Upper lobe of left lung (tissue), 6 donors: ENCODE measurements at places on chromosomes 5 and 9. TPM values are rescaled to one million over a fixed set of nuclear protein-coding genes. Genes with fewer than 3 reads are reported as not detected.

SMIM33 gene
- not detected for total RNA-seq

DNA sequence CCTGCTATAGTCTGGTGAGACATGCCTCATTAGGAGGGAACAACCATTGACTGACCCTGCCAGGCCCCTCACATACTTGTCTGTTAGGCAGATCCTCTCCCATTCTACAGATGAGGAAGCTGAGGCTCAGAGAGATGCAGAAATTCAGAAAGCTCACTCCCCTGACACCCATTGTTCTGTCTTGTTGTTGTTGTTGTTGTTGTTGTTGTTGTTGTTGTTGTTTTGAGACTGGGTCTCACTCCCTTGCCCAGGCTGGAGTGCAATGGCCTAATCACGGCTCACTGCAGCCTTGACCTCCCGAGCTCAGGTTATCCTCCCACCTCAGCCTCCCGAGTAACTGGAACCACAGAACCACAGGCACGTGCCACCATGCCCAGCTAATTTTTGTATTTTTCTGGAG is 13.1 kb upstream of the CFAP157 start:
- H3K27me3 ChIP-seq, result no peaks in the 10 kb centered on the region
- H3K36me3 ChIP-seq, result peaks cover 11% of the 10 kb centered on the region
- no peaks in the 10 kb centered on the region for H3K4me1 ChIP-seq
- H3K27ac ChIP-seq, result no peak overlapping the region

DDX4 gene
- not detected for total RNA-seq

DNA sequence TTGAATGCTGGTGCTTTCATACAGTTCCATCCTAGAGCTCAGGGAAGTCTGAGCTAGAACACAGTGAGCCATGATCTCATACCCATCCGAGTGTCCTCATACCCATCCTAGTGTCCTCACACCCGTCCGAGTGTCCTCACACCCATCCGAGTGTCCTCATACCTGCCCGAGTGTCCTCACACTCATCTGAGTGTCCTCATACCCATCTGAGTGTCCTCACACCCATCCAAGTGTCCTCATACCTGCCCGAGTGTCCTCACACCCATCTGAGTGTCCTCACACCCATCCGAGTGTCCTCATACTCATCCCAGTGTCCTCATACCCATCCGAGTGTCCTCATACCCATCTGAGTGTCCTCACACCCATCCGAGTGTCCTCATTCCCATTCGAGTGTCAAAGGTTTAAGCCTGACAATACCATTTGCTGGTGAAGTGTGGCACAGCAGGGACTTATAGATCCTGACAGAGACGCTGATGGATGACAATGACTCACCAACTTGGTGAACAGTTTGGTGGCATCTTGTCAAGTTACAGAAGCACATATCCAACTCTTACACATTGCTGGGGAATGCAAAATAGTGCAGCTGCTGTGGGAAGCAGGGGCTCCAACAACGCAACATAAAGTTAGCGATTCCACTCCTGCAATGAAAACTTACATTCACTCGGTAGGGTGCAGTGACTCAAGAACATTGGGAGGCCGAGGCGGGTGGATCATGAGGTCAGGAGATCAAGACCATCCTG is 77.0 kb upstream of the COL5A1 start:
- no peak for DNase-seq
- no peak overlapping the region for H3K27ac ChIP-seq
- no peaks in the 10 kb centered on the region for H3K4me1 ChIP-seq

FAM81B gene
- total RNA-seq, result 44.0 TPM

DNA sequence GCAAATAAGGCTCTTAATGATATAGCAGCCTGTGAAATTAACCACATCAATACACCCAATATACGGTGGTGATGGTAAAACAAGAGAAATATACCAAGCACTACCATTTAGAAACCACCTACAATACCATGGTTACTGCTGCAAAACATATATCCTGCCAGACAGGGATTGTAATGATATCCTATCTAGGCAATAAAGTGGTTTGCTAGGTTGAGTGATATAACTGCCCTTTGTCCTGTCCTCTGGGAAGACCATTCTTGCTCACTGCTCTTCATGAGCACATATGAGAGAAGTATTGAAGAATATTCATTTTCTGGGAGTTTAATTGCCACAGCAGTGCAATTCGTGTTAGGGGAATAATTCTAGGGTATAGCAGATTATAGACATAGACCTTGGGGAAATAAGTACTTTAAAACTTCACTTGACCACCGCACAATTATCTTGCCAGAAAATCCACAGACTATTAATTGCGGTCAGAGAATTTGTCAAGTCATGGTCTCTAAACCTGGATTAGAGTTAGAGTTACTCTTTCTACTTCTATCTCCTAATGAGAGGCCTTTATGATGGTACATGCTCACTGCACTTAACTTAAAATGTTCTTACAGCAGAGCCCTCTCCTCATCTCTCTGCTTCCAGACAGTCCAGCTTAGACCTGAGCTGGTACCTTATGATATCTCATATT is 413.0 kb downstream of the ZNF608 start:
- no peak for DNase-seq
- no peak overlapping the region for H3K27ac ChIP-seq
- H3K4me3 ChIP-seq, result no peak overlapping the region
- no peaks in the 10 kb centered on the region for H3K4me1 ChIP-seq
- H3K27me3 ChIP-seq, result no peaks in the 10 kb centered on the region
- H3K36me3 ChIP-seq, result no peaks in the 10 kb centered on the region

DNA sequence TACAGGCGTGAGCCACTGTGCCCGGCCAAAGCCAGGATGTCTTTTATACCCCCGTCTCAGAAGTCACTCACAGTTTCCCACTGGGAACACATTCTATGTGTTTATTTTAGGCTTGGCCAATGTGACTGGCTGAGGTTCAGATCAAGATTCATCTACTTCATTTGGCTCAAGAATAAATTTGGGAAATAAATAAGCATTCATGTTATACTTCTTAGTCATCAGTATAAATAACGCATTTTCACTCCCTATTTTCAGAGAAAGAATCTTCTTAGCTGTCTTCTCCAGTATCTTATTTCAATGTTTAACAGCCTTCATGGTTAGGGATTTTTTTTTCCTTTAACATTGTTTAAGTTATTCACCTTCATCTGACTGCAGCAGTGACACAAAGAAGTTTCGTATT is 11.8 kb downstream of the S100Z start:
- H3K27me3 ChIP-seq, result no peaks in the 10 kb centered on the region
- no peaks in the 10 kb centered on the region for H3K4me1 ChIP-seq
- no peaks in the 10 kb centered on the region for H3K36me3 ChIP-seq
- no peak overlapping the region for H3K4me3 ChIP-seq
- DNase-seq, result no peak
- H3K27ac ChIP-seq, result no peak overlapping the region

DNA sequence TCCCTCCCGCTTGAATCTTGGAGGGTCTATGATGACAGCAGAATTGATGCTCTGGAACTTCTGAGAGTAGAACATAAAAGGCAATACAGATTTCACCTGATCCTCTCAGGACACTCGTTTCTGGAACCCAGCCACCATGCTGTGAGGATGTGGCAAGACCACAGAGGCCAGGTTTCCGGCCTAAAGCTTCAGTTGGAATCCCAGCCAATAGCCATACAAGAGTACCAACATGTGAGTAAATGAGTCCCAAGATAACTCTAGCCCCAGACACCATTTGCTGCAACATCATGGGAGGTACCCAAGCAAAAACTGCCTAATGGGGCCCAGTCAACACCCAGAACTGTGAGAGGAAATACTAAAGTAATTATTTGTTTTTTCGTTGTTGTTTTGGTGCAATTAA is 65.7 kb upstream of the MARCHF11 start:
- H3K27ac ChIP-seq, result no peak overlapping the region
- H3K4me3 ChIP-seq, result no peak overlapping the region
- no peak for DNase-seq
- H3K36me3 ChIP-seq, result no peaks in the 10 kb centered on the region
- no peaks in the 10 kb centered on the region for H3K4me1 ChIP-seq
- no peaks in the 10 kb centered on the region for H3K27me3 ChIP-seq

RNF44 gene
- 56.4 TPM for total RNA-seq

DNA sequence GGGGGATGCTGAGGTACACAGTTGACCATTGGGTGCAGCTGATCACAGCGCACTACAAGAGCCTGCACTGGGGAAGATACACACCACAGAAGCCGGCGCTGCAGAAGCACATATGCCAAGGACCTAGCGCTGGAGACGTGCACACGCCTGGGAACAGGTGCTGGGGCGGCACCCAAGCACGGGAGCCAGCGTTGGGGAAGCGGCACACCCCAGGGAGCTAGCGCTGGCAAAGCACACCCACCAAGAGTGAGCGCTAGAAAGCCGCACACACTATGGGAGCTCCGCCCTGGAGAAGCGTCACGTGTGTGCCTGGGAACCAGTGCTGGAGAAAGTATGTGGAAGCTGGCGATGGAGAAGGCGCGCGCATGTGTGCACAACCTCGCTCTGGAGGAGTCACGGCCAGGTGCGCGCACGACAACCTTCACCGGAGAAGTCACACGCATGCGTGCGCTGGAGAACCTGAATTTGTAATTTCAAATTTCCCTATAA is 4.5 kb downstream of the FANCC start:
- peak overlapping the region; percentile 33 for H3K4me3 ChIP-seq
- H3K36me3 ChIP-seq, result no peaks in the 10 kb centered on the region
- H3K4me1 ChIP-seq, result peaks cover 6% of the 10 kb centered on the region
- DNase-seq, result peak; percentile 89
- no peak overlapping the region for H3K27ac ChIP-seq

OCLN gene
- total RNA-seq, result 77.5 TPM

BTNL8 gene
- 9.8 TPM for total RNA-seq

DNA sequence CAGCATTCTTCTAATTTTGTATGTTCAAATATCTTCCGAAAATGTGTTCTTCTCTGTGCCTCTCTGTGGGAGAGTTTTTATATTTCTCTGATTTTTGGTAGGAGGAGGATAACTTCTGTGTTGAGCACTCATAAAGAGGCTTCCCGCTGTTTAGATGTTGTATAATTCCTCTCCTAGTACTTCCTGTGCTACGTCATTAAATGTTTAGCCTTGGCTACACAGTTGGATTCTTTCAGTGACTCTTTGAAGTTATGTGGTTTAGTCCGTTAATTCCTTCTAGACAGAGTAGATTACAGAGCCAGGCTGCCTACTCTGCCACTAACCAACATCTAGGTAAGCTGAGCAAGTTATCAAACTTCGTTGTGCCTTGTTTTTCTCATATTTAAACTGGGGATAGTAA is 302.6 kb downstream of the OSTF1 start:
- H3K36me3 ChIP-seq, result no peaks in the 10 kb centered on the region
- H3K27ac ChIP-seq, result no peak overlapping the region
- no peaks in the 10 kb centered on the region for H3K4me1 ChIP-seq
- no peaks in the 10 kb centered on the region for H3K27me3 ChIP-seq

GRCh38 chr5:8254674-8255073 is 385.7 kb downstream of the MTRR start:
- H3K36me3 ChIP-seq, result no peaks in the 10 kb centered on the region
- no peaks in the 10 kb centered on the region for H3K27me3 ChIP-seq
- no peak for DNase-seq
- no peaks in the 10 kb centered on the region for H3K4me1 ChIP-seq
- H3K27ac ChIP-seq, result no peak overlapping the region

PAX5 gene
- total RNA-seq, result 0.64 TPM

GRCh38 chr5:73747696-73748380 is 121.8 kb downstream of the ARHGEF28 start:
- H3K27ac ChIP-seq, result no peak overlapping the region
- H3K36me3 ChIP-seq, result no peaks in the 10 kb centered on the region
- no peak for DNase-seq
- peaks cover 13% of the 10 kb centered on the region for H3K4me1 ChIP-seq
- H3K4me3 ChIP-seq, result no peak overlapping the region

DNA sequence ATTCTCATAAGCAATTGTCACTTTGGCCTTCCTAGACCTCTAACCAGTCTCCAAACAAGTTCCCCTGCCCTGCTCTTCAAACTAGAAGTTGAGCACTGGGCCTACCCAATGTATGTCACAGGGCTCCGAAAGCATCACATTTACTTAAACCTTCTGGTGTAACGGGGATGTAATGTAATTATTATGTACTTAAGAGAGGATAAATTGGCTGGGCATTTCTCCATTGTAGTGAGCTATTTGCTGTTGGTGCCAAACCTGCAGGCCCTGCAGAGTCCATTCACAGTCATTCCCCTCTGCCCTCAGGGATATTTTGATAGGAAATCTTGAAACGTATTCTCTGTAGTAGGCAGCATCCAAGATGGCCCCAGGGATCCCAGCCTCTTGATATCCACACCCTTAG is 64.2 kb upstream of the GNE start:
- no peaks in the 10 kb centered on the region for H3K27me3 ChIP-seq
- DNase-seq, result no peak
- H3K4me3 ChIP-seq, result no peak overlapping the region
- no peak overlapping the region for H3K27ac ChIP-seq
- H3K4me1 ChIP-seq, result peaks cover 3% of the 10 kb centered on the region

DNA sequence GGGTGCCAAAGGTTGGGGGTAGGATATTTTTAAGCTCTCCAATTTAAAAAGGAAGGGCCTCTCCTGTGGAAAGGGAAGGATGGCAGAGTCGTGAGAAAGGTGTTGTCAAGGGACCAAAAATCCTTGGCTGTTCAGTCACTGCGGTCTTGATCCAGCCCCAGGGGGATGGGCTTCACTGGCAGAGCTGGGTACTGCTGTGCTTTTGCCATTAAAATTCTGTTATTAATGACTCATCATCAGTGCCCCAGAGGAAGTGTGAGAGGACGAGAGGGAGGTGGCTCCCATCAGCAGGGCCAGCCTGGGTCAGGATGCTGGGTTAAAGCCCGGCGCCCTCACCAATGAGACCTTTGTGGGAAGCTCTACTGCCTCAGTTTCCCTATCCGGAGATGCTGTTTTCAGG is 16.7 kb downstream of the PCDH12 start:
- no peak overlapping the region for H3K4me3 ChIP-seq
- peaks cover 18% of the 10 kb centered on the region for H3K4me1 ChIP-seq
- no peak for DNase-seq
- peak overlapping the region; percentile 85 for H3K27ac ChIP-seq
- peaks cover 32% of the 10 kb centered on the region for H3K36me3 ChIP-seq

ARAP3 gene
- 10.1 TPM for total RNA-seq

DNA sequence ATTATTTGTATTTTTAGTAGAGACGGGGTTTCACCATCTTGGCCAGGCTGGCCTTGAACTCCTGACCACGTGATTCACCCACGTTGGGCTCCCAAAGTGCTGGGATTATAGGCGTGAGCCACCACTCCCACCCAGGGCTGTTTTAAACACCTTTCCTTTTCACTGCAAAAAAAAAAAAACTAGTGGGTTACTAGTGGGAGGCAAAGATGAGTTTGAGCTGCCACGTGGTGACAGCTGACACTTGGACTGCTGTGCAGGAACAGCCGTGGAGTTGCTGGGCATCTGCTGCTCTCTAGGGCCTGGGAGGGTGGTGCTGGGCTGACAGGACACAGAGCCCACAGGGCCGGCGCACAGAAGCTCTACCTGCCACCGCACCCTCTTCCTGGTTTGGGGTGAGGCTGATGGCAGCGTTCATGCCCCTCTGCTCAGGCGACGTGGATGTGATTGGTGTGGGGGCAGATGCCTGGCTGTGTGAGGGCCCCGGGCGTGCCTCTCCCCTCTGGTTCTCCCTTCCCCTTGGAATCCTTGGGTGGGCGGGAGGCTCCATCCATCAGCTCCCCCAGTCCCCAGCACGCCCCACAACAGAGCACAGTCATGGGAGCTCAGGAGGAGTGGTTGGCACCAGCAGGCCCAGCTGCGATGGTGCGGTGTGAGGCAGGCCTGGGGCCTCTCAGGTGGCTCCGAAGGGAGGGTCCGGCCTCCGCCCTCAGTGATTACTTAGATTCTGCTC is 16.9 kb downstream of the RABL6 start:
- H3K4me3 ChIP-seq, result no peak overlapping the region
- H3K27ac ChIP-seq, result no peak overlapping the region
- no peaks in the 10 kb centered on the region for H3K27me3 ChIP-seq
- peaks cover 12% of the 10 kb centered on the region for H3K4me1 ChIP-seq
- no peak for DNase-seq

CORO2A gene
- 16.4 TPM for total RNA-seq

- peaks cover 39% of the 10 kb centered on the region for H3K4me1 ChIP-seq
- H3K27me3 ChIP-seq, result no peaks in the 10 kb centered on the region
- DNase-seq, result no peak
- H3K4me3 ChIP-seq, result no peak overlapping the region
- H3K36me3 ChIP-seq, result no peaks in the 10 kb centered on the region
- H3K27ac ChIP-seq, result no peak overlapping the region
Measured at GRCh38 chr5:124867137-124867704, 120.8 kb upstream of the ZNF608 start.
